ENCODE measurements at places on chromosomes 13 and 19. TPM values are rescaled to one million over a fixed set of nuclear protein-coding genes. Genes with fewer than 3 reads are reported as not detected.

DNA sequence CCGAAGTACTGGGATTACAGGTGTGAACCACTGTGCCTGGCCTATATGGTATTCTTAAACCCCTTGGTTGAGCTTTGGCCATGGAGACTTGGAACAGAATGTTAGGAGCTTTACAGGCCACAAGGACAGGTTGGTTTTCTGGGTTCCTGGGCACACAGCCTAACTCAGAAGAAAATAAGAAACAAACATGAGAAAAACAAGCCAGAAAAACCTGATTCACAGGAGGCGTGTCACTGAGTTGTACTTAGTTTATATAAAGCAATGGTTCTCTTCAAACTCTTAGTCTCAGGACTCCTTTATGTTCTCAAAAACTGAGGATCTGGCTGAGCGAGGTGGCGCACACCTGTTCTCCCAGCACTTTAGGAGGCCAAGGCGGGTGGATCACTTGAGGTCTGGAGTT is 125.1 kb upstream of the SPATA13 start:
- DNase-seq, result no peak
- no peaks in the 10 kb centered on the region for H3K36me3 ChIP-seq
- no peak overlapping the region for H3K4me3 ChIP-seq
- H3K27ac ChIP-seq, result no peak overlapping the region

DNA sequence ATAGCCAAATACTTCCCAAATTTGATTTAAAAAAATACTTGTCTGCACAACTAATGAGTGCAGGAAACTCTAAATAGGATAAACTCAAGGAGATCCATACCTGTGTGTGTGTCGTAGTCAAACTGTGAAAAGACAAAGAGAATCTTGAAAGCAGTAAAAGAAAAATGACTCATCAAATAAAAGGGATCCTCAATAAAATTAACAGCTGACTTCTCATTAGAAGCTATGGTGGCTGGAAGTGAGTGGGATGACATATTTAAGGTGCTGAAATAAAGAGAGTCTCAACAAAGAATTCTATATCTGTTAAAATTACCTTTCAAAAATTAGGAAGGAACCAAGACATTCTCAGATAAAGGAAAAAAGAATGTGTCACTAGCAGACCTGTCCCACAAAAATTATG is 13.7 kb downstream of the RNASEH2B start:
- H3K36me3 ChIP-seq, result peaks cover 45% of the 10 kb centered on the region
- DNase-seq, result no peak
- H3K27me3 ChIP-seq, result no peaks in the 10 kb centered on the region
- H3K4me3 ChIP-seq, result no peak overlapping the region
- no peak overlapping the region for H3K27ac ChIP-seq
- peaks cover 5% of the 10 kb centered on the region for H3K4me1 ChIP-seq

Gene C19orf38
- 2.3 TPM for total RNA-seq

Gene ZNF229
- 6.0 TPM for total RNA-seq

DNA sequence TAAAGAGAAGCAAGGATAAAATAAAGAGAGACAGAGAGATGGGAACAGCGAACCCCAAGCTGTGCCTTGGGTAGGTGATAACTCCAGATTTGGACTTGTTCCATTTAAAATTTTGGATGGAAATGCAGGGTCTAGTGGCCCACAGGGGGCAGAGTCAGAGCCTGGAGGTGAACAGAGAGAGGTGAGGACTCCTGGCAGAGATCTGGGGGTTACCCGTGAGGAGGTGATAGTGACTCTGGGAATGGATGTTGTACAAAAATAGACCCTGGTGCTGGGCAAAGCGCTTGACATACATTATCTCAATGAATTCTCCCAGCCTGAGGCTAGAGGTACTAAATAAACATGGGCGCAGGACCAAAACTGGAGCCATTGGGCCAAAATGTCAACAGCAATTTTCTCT is 14.3 kb upstream of the DHRS12 start:
- H3K27ac ChIP-seq, result no peak overlapping the region
- H3K4me3 ChIP-seq, result no peak overlapping the region
- no peak for DNase-seq
- H3K27me3 ChIP-seq, result peaks cover 31% of the 10 kb centered on the region

Gene TRIM13
- total RNA-seq, result 38.5 TPM

Gene CYP2A6
- 0.27 TPM for total RNA-seq

Gene MUC16
- 0.60 TPM for total RNA-seq

Gene PPM1N
- 0.38 TPM for total RNA-seq

- no peak overlapping the region for H3K27ac ChIP-seq
- H3K4me3 ChIP-seq, result no peak overlapping the region
- peaks cover 39% of the 10 kb centered on the region for H3K36me3 ChIP-seq
- no peaks in the 10 kb centered on the region for H3K4me1 ChIP-seq
These were observed 27.3 kb downstream of the CHAF1A start for GRCh38 chr19:4429771-4430171.

Gene KMT5C
- 51.9 TPM for total RNA-seq

Gene CCDC194
- 10.9 TPM for total RNA-seq

Gene MCEMP1
- not detected for total RNA-seq

Gene ALKBH6
- total RNA-seq, result 26.3 TPM

DNA sequence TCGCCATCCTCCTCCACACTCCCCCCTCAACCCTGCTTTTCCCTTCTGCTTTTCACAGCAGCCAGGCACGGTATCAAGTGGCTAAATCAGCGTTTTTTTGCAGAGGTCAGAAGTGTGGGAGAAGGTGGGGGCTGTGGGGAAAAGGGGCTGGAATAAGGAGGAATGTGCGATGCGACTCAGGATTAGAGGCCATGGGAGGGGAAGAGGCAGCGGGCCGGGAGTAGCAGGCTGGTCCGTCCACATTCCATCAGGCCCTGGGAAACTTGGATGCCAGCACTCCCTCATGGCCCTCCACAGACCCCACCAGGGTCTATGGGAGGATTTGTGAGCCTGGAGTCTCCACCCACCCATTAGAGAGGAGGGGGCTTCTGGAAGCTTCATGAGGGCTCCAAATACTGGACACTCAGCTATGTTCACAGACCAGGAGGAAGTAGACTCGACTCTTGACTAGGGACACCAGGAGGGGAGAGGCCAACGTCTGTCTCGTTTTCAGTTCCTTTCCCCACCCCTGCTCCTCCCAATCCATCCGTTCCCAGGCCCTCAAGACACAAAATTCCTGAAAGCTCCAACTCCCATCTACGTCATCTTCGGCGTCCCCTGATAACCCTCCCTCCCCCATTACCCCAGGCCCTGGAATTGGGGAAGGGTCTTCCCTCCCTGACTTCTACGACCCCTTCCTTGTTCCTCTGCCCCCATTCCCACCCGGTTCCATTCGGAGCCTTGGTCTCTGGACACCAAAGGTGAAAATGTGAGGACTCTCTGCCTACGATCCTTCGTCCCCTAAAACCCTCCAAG is 3.3 kb upstream of the KCNC3 start:
- H3K4me3 ChIP-seq, result peak overlapping the region; percentile 80
- H3K36me3 ChIP-seq, result peaks cover 9% of the 10 kb centered on the region
- H3K27ac ChIP-seq, result peak overlapping the region; percentile 100
- DNase-seq, result peak; percentile 77
- peaks cover 29% of the 10 kb centered on the region for H3K27me3 ChIP-seq

DNA sequence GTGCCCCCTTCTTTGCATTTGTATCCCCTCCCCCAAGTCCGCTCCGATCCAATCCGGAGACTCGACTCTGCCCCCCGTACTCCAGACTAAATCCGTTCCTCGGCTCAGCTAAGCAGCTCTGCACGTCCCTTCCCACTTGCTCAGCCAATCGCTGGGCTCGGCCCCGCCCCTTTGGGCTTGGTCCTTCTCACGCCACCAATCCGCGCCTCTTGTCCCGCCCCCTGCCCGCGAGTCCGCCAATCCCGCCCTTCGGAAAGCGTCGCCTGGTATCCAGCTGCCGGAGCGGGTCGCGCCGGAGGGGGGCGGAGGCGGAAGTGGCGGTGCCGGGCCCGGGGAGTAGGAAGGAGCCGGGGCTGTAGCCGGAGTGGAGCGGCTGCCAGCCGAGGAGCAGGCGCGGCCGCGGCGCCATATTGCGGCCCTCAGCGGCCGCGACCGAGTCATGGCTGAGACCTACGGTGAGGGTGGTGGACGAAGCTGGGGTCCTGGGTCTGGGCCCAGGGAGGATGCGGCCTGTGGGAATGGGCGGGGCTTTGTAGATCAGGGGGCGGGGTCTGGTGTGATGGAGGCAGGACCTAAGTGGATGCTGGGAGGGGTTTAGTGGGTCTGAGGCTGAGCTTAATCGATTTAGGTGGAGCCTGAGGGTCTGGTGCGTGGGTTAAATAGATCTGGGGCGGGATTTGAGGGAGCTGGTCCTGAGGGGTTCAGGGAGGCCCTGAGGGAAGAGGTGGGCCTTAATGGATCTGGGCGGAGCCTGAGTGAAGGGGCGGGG is at the start of gene RAB4B:
TSS of gene RAB4B (plus strand) at position 311 of the 769 bp plus-strand sequence. CDS start at position 440, 129 bp downstream.
- H3K36me3 ChIP-seq, result no peaks in the 10 kb centered on the region
- peak; percentile 99 for DNase-seq
- H3K4me1 ChIP-seq, result peaks cover 8% of the 10 kb centered on the region
- peak within 1 kb of the TSS; percentile 100 for H3K27ac ChIP-seq
- peak within 1 kb of the TSS; percentile 80 for H3K4me3 ChIP-seq

DNA sequence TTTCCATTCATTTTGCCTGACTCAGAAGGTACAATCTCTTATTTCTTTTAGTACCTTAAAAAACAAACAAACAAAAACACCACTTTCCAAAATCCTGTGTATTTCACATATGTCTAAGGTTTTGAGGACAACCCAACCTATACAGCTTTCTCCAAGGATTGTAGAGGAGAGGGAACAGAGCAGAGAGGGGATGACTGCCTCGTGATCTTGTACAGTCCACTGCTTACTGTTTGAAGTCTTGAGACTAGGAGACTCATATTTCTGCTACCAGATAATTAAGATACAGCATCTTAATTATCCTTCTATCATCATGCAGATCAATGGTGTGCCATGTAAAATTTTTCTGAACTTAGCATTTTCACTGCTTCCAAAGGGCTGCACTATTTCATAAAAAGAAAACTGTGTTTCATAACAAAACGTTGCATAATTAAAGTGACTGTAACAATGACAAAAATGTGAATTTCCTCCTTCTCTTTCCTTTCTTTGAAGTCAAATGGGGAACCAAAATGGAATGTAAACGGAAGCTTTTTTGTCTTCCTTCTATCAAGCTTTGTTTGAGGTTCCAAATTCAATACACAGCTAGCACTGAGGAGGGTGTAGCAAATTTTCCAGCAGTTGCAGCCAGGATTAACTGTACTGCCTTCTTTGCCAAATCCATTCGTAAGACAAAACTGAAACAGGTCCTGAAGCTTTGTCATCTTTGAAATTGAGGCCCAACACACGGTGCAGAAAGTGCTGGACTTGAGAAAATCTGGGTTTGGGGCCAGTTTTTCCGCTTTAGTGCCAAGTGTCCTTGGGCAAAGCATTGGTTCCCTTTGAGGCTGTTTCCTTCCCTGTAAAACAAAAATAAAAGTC is 34.9 kb upstream of the RCBTB2 start:
- H3K27me3 ChIP-seq, result no peaks in the 10 kb centered on the region
- no peak for DNase-seq
- H3K4me1 ChIP-seq, result peaks cover 32% of the 10 kb centered on the region

Gene TINCR
- total RNA-seq, result 2.5 TPM

Gene PSG3
- total RNA-seq, result not detected

Gene IGFL4
- 2.8 TPM for total RNA-seq

DNA sequence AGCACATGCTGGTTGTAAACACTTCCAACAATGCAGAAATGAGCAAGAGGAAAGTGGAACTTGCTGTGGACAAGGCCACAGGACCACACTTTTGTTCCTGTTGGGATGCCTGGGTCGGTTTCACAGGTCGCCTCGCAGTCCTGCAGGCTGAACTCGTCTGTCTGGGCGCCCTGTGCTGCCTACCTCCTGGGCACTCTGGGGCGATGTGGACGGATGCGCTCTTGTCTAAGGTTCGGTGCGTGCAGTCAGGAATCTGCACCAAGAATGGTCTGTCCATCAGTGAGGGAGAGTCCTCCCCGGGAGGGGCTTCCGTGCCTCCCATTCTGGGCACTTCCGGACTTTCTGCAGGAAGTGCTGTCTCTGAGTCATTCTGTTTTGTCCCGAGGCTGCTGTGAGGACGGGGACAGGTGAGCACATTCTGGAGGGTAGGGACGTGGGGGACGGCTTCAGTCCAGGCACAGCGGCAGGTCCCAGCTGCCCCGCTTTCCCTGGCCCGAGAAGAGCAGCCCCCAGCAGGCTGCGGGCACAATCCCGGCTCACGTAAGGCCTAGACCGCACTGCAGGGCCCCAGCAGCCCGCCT is 24.1 kb upstream of the SLITRK1 start:
- no peaks in the 10 kb centered on the region for H3K4me1 ChIP-seq
- no peak for DNase-seq
- no peaks in the 10 kb centered on the region for H3K36me3 ChIP-seq
- H3K27ac ChIP-seq, result no peak overlapping the region
- no peak overlapping the region for H3K4me3 ChIP-seq

DNA sequence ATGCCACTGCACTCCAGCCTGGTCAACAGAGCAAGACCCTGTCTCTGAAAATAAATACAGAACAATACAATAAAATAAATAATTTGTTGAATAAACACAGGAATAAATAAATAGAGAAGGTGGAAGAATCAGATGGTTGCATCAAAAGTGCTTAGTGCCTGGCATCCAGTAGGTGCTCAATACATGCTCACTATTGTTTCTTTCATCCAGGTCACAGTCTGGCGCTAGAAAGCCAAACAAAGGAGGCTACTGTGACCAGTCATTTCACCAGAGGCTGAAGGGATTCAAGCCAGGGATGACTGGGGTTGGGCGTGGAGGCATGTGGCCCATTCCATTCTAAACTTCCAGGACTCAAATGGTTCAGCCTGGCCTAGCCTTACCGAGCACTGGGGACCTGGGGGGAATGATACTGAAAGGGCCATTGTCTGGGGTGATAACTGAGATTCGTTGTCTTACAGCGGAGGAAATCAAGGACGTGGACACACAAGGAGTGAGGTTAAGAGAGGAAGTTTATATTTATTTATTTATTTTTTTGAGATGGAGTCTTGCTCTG is 3.6 kb upstream of the NDUFB7 start:
- no peak overlapping the region for H3K4me3 ChIP-seq
- H3K4me1 ChIP-seq, result peaks cover 14% of the 10 kb centered on the region
- H3K27me3 ChIP-seq, result no peaks in the 10 kb centered on the region
- no peak overlapping the region for H3K27ac ChIP-seq

- no peak for DNase-seq
- no peaks in the 10 kb centered on the region for H3K36me3 ChIP-seq
- peak overlapping the region; percentile 95 for H3K27ac ChIP-seq
- peak overlapping the region; percentile 55 for H3K4me3 ChIP-seq
- H3K27me3 ChIP-seq, result no peaks in the 10 kb centered on the region
These were observed 10.2 kb downstream of the OXGR1 start for GRCh38 chr13:96984051-96984508.

Gene C1QTNF9B
- total RNA-seq, result not detected

DNA sequence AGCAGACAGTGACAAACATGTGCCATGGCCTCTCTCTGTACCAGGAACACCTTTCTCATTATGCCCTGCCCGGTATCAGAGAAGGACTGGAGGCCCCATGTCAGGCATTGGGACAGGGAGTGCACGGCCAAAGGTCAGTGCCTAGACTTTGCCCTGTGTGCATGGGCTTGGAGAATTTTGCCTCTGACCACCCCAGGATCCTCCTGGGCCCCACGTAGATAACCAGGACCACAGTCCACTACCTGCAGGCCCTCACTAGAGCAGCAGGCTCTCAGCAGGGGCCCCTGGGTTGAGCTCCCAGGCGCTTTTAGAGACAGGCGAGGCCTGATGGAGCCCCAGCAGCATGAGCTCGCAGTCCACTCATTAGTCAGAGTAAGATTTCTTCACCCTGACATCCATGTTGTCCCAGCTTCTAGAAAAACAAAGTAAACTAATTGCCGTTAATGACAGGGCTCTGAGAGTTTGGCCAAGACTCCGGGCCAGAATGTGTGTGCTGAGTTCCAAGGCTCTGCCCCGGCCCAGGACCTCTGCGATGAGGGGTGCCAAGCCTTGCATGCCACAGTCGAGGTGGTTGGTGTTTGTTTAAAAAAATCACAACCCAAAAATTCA is 42.7 kb downstream of the CAPN12 start:
- H3K27me3 ChIP-seq, result no peaks in the 10 kb centered on the region
- peak overlapping the region; percentile 21 for H3K27ac ChIP-seq
- no peak for DNase-seq
- peaks cover 18% of the 10 kb centered on the region for H3K4me1 ChIP-seq
